ENCODE measurements at places on chromosomes 2 and 18.

- peak; percentile 34 for DNase-seq
Observed at GRCh38 chr18:23812546-23813440, 123.5 kb downstream of the LAMA3 start.

GRCh38 chr2:25981596-25982272 lies 563 bp downstream of the KIF3C start:
- DNase-seq, result no peak

- no peak for DNase-seq
Observed at GRCh38 chr2:134305109-134305491, 51.2 kb downstream of the MGAT5 start.

GRCh38 chr2:168478206-168478605 lies 22.1 kb downstream of the CERS6 start:
- no peak for DNase-seq

DNA sequence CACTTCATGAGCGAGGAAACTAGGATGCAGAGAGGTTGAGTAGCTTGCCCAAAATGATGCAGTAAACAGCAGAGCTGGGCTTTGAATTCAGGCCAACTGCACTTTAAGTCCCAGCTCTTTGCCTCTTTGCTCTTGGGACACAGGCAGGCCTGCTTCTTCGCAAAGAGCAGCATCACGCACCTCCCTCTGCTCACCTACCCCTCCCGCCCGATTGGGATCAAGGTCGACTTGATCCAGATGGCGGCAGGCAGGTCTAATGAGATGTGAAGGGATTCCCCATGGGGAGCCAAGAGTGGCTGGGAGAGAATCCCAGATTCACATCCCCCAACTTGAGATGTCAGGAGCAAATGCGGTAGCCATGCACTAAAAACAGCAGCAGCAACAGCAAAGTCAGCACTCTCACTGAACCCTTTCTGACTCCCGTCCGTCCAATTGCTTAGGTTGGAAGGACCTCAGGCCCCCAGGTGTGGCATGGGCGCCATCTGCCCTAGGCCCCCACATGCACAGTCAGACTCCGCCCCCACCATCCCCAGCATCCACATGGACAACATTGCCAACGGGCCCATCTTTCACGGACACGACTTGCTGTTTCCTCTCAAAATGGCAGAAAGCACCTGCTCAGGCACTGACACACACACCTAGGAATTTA lies 84.3 kb upstream of the MAP4K4 start:
- no peak for DNase-seq
